PC-9 (cell line): ENCODE measurements at places on chromosomes 7 and 10. TPM values are rescaled to one million over a fixed set of nuclear protein-coding genes. Genes with fewer than 3 reads are reported as not detected.

The NODAL gene
- not detected in 2 replicates for total RNA-seq

The TMEM273 gene
- total RNA-seq: 0.26 and 2.2 TPM in 2 replicates

GRCh38 chr10:24207781-24208611, 942 bp upstream of the KIAA1217 start:
- H3K4me1 ChIP-seq: peaks cover 28% of the 10 kb centered on the region
- H3K36me3 ChIP-seq: no peaks in the 10 kb centered on the region
- peak overlapping the region; percentile 77 for H3K27ac ChIP-seq
- no peaks in the 10 kb centered on the region for H3K27me3 ChIP-seq
- H3K4me3 ChIP-seq: peak overlapping the region; percentile 47; the same call in 1 of the 2 replicates

DNA sequence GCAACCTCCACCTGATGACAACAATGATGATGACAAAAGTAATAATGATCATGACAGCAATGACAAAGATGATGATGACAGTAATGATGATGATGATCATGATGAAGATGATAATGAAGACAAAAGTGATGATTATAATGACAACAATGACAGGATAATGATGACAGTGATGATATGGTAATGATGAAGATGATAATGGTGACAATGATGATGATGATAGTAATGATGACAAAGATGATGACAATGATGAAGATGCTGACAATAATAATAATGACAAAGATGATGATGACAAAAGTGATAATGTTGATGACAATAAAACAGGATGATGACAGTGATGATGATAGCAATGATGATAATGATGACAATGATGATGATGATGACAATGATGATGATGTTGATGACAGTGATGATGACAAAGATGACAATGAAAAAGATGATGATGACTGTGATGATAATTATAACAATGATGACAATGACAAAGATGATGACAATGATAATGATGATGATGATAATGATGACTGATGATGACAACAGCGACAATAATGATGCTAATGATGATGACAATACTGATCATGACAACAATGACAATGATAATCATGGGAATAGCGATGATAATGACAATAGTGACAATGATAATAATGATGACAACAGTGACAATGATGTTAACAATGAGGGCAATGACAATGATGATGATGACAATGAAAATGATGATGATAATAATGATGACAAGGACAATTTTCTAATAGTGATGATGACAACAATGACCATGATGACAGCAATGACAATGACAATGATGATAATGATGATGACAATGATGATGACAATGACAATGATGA, 1106.5 kb upstream of the AUTS2 start:
- no peak overlapping the region for H3K4me3 ChIP-seq
- H3K4me1 ChIP-seq: no peaks in the 10 kb centered on the region
- no peaks in the 10 kb centered on the region for H3K36me3 ChIP-seq
- H3K27ac ChIP-seq: no peak overlapping the region

- H3K4me3 ChIP-seq: no peak overlapping the region
- H3K4me1 ChIP-seq: no peaks in the 10 kb centered on the region; the same call in 1 of the 2 replicates
- H3K36me3 ChIP-seq: no peaks in the 10 kb centered on the region
- no peak for DNase-seq
- H3K27me3 ChIP-seq: no peaks in the 10 kb centered on the region
These were observed 341.3 kb downstream of the ARL4A start for GRCh38 chr7:13028825-13029099.

GRCh38 chr10:128484041-128484440, 357.8 kb upstream of the MKI67 start:
- peaks cover 58% of the 10 kb centered on the region for H3K27me3 ChIP-seq
- H3K4me1 ChIP-seq: no peaks in the 10 kb centered on the region
- no peak for DNase-seq
- H3K27ac ChIP-seq: no peak overlapping the region
- no peak overlapping the region for H3K4me3 ChIP-seq

DNA sequence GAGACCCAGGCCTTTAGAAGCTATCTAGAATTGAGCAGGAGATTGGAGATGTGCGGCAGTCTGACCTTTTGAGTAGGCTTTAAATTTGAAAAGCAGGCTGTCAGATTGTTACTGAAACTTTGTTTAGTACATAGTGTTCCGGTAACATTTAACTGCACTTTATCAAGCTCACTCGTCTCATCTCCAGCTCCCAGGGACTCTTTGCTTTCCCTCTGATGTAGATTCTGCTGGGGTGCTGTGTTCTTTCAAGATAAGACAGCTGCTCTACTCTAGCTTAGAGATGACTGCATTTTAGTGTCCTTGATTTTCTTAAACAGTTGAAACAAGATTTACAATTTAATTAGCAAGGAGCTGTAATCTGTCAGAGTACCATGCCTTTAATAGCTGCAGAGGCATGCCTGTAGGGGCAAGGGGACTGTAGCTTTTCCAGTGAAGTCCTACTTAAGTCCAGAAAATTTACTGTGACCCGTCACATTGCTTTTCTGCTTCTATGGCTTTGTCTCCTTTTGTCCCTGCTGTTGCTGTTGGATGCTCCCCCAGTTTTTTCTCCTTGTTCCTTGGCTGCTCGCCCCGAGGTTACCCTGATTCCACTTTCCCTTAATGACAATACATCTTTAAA, 56.4 kb upstream of the MTPN start:
- H3K27ac ChIP-seq: no peak overlapping the region
- H3K27me3 ChIP-seq: no peaks in the 10 kb centered on the region
- H3K4me3 ChIP-seq: no peak overlapping the region
- no peak for DNase-seq
- H3K4me1 ChIP-seq: peaks cover 30% of the 10 kb centered on the region

DNA sequence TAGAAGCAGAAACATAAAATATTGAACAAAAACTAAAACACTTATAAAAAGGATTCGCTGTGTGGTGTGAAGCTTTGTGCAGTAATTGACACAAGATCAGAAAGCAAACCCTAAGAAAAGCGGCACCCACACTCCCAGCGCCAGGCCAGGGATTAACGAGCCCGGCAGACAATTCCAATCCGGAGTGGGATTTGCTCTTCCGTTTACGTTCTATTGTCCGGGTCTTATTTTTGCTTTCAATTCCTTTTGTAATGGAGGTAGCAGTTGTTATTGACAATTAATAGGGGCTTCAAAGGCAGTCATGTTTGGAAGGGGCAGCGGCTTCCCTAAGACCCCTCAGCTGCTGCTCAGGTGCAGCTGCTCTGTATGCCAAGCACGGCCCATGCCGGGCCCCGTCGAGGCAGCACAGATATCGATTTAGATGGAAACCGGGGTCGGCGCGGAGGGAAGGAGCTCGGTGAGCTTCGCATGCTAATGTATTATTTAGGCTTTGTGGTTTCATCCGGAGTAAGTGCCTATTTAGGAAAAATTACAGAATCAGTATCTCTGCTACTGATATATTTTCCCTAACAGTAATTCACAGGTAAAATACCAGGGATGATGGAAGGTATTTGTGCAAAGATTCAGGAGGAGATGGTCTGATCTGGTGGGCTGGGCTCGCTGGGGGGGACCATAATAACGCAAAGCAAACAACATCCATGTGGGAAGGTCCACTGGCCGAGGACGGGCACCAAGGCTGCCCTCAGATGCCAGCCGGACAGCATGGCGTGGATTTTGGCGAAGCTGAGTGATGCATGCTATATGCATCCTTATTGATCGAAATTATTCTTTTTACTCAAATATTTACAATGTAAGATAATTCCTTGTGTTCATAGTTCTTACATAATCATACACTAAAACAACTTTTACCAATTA, 561.7 kb downstream of the PTPRN2 start:
- H3K4me3 ChIP-seq: no peak overlapping the region
- no peaks in the 10 kb centered on the region for H3K36me3 ChIP-seq
- no peak overlapping the region for H3K27ac ChIP-seq
- peaks cover 100% of the 10 kb centered on the region for H3K27me3 ChIP-seq
- no peaks in the 10 kb centered on the region for H3K4me1 ChIP-seq

- no peak for DNase-seq
- no peaks in the 10 kb centered on the region for H3K36me3 ChIP-seq
- H3K27ac ChIP-seq: no peak overlapping the region
- no peaks in the 10 kb centered on the region for H3K27me3 ChIP-seq
- peaks cover 9% of the 10 kb centered on the region; the same call in 1 of the 2 replicates for H3K4me1 ChIP-seq
- no peak overlapping the region for H3K4me3 ChIP-seq
These were observed 997 bp upstream of the ZNF138 start for GRCh38 chr7:64793106-64793755.

- H3K27me3 ChIP-seq: no peaks in the 10 kb centered on the region
- H3K27ac ChIP-seq: peak overlapping the region; percentile 98
- peak overlapping the region; percentile 45; the same call in 1 of the 2 replicates for H3K4me3 ChIP-seq
- peak; percentile 94 for DNase-seq
These were observed 61.0 kb downstream of the NRP1 start for GRCh38 chr10:33273295-33274002.

GRCh38 chr7:149764481-149765398, 8.6 kb downstream of the ZNF467 start:
- H3K36me3 ChIP-seq: no peaks in the 10 kb centered on the region
- H3K27ac ChIP-seq: no peak overlapping the region
- no peak for DNase-seq
- no peaks in the 10 kb centered on the region for H3K4me1 ChIP-seq
- H3K27me3 ChIP-seq: peaks cover 19% of the 10 kb centered on the region; the same call in 1 of the 2 replicates
